ENCODE measurements at places on chromosomes 5 and 9.

- DNase-seq, result peak; percentile 82
Measured at GRCh38 chr9:84750152-84750865, 80.8 kb downstream of the NTRK2 start.

DNA sequence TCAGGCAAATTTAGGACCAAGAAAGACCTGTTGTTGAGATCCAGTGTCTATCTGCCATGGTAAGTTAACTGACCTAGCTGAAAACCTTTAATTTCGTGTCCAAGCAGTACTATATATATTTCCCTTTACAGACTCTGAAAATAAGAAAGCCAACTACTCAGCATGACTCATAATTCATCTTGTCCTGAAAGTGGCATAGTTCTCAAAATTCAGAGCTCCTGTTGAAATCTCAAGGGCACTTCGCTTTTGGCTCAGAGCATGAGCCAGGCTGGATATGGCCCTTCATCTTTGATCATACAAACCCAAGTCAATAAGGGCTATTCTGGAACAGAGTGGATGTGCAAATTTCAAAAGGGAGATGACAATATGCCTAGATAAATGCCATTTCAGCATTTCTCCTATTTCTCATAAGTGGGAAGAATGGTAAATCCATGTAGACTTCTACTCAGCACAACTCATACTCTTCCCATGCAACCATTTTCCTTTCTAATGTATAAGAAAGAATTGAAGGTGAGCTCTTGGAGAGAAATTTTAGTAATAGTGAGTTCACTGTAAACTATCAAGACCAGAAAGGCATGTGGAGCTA lies 567.9 kb upstream of the DAB2 start:
- peak; percentile 35 for DNase-seq

- no peak for DNase-seq
Measured at GRCh38 chr9:10015755-10016154, 597.0 kb downstream of the PTPRD start.

DNA sequence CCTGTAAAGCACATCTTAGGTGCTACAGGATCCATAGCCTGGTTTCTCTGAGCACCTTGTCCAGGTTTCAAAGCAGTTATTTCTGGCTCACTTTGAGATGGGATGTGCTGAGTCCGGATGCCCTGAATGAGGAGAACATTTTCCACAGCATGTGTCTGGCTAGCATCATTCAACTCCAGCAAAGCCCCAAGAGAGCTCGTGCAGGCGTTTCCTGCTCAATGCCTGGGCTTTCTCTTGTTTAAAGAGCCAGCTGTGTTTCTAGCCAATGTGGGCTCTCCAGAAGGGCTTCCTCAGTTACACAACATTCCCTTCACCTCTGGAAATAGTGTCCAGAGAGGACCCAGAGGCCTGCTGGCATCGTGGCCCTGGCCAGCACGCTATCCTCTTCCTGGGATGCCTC lies 411.7 kb downstream of the DMAC1 start:
- no peak for DNase-seq

- peak; percentile 97 for DNase-seq
Measured at GRCh38 chr9:110977259-110977709, 61.0 kb downstream of the LPAR1 start.

DNA sequence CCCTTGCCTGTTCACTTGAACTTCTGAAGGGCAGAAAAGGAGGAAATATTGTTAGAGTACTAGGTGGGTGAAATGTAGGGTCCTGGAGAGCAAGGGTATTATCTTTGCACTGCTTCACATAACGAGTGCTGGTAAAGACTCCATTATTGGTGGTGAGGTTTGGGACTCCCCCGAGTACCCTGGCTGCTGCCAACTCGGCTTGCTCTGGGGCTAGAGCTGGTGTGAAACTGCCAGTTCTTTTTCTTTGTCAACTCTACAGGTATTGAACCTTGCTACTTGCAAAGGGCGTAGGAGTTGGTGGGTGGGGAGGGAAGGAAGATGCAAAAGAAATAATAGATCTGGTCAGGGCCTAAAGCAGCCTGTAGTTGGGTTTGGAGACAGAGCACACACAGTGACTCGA lies 16.0 kb downstream of the MAST4 start:
- no peak for DNase-seq

DNA sequence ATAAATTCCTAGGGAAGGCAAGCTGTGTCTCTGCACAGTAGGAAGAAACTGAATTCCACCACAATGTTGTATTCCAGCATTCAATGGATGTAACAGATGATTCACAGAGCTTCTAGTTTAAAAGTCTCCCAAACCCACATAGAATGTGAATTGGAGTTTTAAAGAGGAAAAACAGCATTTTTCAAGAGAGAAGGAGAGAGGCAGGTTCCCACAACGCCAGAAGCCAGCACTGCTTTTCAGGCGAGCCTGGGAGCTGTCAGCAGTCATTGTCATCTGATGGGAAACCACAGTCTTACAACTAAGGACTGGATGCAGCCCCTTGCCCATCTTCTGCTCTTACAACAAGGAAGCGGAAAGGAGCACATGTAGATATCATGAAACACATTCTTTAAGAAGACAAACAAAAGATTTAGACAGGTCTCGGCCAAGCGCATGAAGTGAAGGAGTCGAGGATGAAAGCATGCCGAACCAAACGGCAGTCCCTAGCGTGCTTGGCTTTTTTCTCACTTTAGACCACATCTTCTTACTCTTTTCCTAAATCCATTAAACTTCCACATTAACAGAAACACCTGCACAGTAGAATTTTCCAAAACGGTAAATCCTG lies 638 bp downstream of the DIRAS2 start:
- DNase-seq, result no peak

DNA sequence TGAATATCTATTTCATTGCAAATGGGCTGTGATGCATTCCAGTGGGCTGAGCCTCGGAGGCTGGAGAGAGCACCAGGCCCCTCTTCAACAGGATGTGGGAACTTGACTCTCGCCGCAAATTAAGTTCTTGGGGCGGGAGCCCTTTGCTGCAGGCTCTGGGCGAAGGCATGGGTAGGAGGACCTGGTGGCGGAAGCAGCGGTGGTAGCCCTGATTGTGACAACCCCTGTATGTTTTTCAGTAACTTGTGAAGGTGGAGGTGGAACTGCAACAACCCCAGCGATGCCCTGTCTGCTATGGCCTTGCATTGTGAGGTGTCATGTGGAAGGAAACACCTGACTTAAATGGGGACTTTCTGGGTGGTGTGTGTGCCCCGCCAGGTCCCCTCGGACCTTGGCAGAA lies 9.4 kb downstream of the FYB1 start:
- no peak for DNase-seq

- no peak for DNase-seq
Measured at GRCh38 chr9:93962017-93962416, 6.9 kb upstream of the BARX1 start.

GRCh38 chr9:109726119-109726518 lies 53.9 kb upstream of the PALM2AKAP2 start:
- DNase-seq, result no peak
